Endodermal cell (in vitro differentiated cells): ENCODE measurements at places on chromosomes 12 and 14.

DNA sequence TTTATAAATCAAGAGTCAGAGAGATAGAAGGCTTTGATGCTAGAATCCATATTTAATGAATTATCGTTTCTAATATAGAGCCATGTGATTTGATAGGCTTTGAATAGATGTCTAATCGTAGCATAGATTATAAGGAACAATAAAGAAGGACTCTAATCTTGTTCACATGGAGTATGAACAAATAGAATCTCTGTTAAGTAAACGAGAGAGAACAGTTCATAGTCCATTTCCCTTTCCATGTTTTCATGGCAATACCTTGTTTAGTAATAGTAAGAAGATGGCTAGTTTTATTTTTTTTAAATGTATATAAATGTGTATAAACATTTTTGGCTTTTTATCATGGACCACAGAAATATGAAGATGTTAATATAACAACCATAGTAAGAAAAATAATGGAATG is 32.3 kb upstream of the RAD51AP1 start:
- no peaks in the 10 kb centered on the region for H3K4me1 ChIP-seq
- DNase-seq: no peak
- no peak overlapping the region for H3K27ac ChIP-seq
- H3K27me3 ChIP-seq: no peaks in the 10 kb centered on the region

DNA sequence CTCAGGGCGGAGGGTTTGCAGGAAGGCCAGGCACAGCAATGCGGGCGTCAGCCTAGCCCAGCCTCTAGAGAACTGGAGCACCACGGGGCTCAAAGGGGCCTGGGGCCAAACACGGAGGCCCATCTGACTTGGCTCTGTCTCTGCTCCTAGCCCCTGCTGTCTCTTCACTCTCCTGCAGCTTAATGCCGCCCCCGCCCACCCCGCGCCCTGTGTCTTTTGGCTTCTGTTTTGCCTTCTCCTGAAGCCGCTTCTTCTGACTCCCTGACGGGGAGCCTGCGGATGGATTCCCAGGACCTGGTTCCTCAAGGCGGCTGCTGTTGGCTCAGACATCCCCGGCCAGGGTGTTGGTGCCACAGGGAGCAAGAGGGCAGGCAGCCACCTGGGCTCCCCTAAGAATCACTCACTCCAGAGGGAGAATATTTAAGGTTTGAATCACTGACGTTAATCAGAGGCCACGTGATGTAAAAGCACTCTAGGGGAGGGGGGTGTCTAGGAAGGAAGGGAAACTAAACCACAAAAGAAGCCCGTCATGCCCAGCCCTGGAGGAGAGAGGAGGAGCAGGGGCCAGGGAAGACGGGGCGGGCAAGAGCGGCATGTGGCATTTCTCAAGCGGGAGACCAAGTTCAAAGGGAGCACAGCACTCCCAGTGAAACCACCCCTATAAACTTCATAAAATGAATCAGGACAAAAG is 36.9 kb upstream of the PRMT8 start:
- DNase-seq: peak; percentile 76
- no peak overlapping the region for H3K27ac ChIP-seq
- peaks cover 6% of the 10 kb centered on the region for H3K27me3 ChIP-seq

GRCh38 chr12:26499979-26500640 is 304.7 kb downstream of the SSPN start:
- H3K27ac ChIP-seq: no peak overlapping the region
- DNase-seq: no peak
- H3K36me3 ChIP-seq: no peaks in the 10 kb centered on the region
- H3K4me1 ChIP-seq: no peaks in the 10 kb centered on the region
- H3K27me3 ChIP-seq: no peaks in the 10 kb centered on the region

DNA sequence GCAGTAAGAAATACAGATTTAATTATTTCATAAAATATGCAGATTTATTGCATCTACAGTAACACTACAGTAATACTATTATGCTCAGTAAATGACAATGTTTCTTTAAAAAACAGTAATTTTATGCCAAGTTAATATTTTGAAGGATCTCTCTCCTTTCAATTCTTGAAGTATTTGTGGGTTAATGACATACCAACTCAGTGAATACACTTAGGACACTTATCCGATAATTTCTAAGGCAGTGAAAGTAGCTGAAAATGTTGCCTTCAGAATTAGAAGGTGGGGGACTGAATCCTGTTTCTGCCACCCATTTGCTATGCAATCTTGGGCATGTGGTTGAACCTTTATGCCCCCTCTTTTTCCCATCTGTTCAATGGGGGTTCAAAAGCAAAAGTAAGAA is 24.8 kb upstream of the IFNG-AS1 start:
- no peak for DNase-seq
- no peaks in the 10 kb centered on the region for H3K27me3 ChIP-seq
- H3K36me3 ChIP-seq: no peaks in the 10 kb centered on the region
- no peak overlapping the region for H3K27ac ChIP-seq
- peaks cover 23% of the 10 kb centered on the region for H3K4me1 ChIP-seq

DNA sequence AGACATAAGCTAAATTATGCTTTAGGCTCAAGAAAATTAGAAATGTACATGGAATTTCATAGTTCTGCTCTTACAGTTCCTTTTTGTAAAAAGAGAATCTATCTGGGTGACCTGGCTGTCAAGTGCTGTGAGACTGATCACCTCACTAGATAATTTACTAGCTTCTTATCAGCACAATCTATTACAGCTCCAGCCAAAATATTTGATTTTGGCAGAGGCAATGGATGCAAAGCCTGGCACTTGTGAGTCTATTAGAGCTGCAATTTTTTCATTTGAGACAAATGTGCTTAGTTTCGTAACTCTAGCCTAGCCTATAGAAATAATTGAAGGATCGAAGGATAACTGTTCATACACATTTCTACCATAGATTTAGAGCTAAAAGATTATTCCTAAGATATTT is 927.5 kb downstream of the SLC6A15 start:
- DNase-seq: no peak
- H3K4me3 ChIP-seq: no peak overlapping the region
- no peak overlapping the region for H3K27ac ChIP-seq
- H3K27me3 ChIP-seq: no peaks in the 10 kb centered on the region
- H3K4me1 ChIP-seq: no peaks in the 10 kb centered on the region

DNA sequence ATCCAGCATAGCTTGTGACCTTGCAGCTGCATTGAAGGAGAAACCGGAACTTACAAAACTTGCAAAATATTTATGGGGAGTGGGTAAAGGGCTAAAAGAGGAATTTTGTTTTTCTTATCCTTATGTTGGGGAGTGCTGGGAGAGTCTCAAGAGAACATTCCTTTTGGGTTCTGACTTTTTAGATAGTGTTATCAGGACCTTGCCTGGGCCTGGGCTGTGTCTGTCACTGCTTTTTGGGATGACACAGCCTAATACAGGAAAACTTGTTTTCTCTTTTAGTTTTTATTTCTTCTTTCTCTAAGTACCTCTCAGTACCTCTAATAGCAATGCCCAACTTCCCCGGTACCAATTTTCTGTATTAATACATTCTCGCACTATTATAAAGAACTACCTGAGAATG is 850.6 kb downstream of the RPS29 start:
- H3K4me3 ChIP-seq: no peak overlapping the region
- H3K27ac ChIP-seq: no peak overlapping the region
- H3K4me1 ChIP-seq: no peaks in the 10 kb centered on the region
- no peaks in the 10 kb centered on the region for H3K27me3 ChIP-seq
- H3K36me3 ChIP-seq: no peaks in the 10 kb centered on the region

DNA sequence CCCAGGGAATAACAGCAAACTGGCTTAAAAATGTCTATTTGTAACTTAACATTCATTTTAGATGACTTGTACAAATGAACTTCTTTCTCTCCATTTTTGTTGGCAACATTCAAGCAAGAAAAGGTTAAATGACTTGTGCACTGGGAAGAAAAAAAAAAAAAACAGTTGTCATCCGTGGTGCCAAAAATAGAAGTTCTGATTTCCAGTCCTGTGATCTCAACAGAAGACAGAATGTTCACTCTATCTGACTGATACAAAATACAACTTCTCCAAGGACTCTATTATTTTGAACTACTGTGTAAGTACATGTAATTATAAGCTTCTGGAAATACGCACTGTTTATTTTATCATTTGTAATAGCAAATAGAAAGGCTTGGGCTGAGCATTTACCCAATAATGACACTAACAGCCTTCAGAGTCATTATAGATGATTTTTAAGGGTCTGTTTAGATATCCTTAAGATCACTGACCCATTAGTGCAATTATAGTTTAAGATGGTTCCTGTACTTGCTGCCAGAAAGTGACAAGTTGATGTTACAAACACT is 59.9 kb downstream of the LIN7A start:
- no peaks in the 10 kb centered on the region for H3K36me3 ChIP-seq
- DNase-seq: no peak
- H3K4me1 ChIP-seq: no peaks in the 10 kb centered on the region
- no peaks in the 10 kb centered on the region for H3K27me3 ChIP-seq
- no peak overlapping the region for H3K27ac ChIP-seq

DNA sequence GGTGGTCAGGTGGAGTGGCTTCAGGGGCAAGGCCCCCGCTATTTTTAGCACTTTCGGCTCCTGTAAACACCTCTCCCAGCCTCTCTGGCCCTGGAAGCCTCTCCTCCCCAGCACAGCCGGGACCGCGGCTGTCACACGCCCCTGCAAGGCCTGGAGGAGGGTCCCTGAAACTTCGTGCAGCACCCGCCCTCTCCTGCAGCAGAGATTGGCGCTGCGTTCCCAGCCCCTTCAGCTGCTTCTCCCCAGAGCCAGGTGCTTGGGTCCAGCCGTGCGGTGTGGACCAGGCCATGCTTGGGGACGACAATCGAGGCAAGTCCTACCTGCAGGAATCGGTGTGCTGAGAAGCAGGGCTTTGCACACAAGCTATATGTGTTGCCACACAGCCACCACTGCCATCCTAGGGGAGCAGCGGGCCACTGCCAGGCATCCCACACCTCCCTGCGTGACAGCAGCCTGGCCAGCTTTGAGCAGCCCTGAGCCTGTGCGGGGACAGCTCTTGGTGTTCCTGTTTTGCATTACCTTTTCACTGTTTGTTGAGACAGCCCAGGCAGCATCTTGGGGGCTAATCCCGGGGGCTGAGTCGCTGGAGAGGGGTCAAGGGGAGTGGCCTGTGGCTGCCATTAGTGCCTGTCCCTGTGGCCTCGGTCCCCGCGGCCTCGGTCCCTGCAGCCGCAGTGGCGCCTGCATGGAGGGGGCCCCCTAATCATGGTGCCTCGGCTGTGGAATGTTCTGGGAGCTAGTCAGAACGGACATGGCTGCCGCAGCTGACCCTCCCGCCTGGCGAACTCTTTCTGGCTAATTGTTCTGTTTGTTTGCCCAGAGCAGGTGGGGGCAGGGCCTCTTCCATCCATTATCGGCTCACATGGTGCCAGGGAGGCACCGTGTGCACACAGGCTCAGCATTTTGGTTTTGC is 27.6 kb upstream of the TRAF3 start:
- no peak overlapping the region for H3K27ac ChIP-seq
- DNase-seq: peak; percentile 69
- H3K27me3 ChIP-seq: no peaks in the 10 kb centered on the region
- H3K4me3 ChIP-seq: no peak overlapping the region

- H3K27ac ChIP-seq: no peak overlapping the region
- no peaks in the 10 kb centered on the region for H3K4me1 ChIP-seq
- DNase-seq: no peak
- H3K27me3 ChIP-seq: no peaks in the 10 kb centered on the region
- no peak overlapping the region for H3K4me3 ChIP-seq
- H3K36me3 ChIP-seq: peaks cover 64% of the 10 kb centered on the region
These were observed 69.6 kb upstream of the AEBP2 start for GRCh38 chr12:19369691-19370148.

- peak overlapping the region; percentile 96 for H3K4me3 ChIP-seq
- peaks cover 33% of the 10 kb centered on the region for H3K36me3 ChIP-seq
- H3K4me1 ChIP-seq: peaks cover 8% of the 10 kb centered on the region
- no peaks in the 10 kb centered on the region for H3K27me3 ChIP-seq
- no peak for DNase-seq
These were observed 545 bp downstream of the CPSF2 start for GRCh38 chr14:92122351-92122677.

DNA sequence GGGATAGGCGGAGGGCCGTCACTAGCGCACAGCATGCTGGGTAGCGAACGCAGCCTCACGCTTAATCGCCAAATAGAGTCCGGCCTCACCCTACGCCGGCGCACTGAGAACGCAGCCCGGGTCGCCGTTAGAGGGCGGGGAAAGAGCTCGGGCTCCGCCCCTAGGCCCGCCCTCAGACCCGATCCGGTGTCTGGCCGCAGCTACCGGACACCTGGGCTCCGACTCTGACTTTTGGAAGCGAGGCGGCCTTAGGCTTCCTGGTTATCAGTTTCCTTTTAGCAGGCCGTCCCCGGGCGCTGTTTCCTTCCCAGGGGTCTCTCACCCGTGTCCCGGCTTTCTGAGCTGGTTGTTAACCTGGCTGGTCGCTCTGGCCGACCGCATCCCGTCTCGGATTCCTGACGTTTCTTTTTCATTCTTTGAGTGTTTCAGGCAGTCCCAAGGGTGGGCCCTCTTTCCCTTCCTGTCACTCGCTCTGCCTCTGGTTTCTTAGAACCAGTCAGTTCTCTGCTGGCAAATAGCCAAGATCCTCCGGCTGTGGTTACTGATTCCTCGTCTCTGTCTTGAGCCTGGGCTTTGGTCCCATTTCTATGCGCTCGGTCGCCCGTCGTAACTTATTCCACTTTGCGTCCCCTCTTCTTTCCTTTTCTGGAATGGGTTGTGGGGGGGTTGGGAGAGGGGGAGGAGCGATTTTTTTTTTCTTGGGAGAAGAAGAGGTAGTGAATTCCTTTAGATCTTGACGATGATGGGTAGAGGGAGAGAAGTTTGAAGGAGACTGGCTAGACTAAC is 464 bp upstream of the STRN3 start:
- H3K4me1 ChIP-seq: peaks cover 10% of the 10 kb centered on the region
- peaks cover 15% of the 10 kb centered on the region for H3K36me3 ChIP-seq
- peak overlapping the region; percentile 94 for H3K27ac ChIP-seq
- H3K27me3 ChIP-seq: no peaks in the 10 kb centered on the region
- peak; percentile 98 for DNase-seq
- peak overlapping the region; percentile 94 for H3K4me3 ChIP-seq

DNA sequence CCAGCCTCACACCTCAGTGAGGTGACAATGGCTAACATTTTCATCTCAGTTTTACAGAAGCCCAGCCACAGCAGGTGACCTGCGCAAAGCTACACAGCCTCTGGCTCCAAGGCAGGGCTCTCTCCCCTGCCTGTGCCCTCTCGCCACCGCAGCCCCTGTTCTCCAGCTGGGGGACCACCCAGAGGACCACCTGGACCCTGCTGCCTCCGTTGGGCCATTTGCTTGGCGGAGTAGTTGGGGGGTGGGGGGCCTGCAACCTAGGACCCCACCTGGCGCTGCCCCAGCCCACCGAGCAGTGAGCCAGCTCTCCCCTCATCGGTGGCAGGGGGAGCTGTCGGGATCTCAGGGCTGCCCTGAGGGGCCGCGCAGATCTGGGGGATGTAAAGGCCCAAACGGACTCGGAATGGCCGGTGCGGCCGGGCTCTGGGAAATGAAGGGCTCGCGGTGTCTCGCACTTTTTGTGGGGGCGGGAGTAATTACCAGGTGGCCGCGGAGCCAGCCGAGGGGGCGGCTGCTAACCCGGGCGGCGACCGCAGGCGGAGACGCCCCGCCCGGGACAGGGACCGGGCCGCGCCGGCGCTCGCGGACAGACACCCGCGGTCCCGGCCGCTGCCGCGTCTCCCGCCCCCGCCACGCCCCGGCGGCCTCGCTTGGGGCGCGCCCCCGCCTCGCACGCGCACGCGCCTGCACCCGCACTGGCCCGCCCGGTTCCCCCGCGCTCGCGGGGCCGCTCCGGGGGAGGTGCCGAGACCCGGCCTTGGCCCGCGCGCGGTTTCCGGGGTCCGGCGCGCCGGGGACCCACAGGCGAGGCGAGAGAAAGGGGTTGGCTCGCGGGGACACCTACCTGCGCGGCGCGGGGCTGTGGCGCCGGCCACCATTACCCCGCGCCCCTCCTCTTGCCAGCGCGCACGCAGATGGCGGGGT is 8.6 kb upstream of the GPR68 start:
- H3K36me3 ChIP-seq: no peaks in the 10 kb centered on the region
- peaks cover 5% of the 10 kb centered on the region for H3K4me1 ChIP-seq
- no peaks in the 10 kb centered on the region for H3K27me3 ChIP-seq
- no peak overlapping the region for H3K27ac ChIP-seq
- peak; percentile 88 for DNase-seq
- H3K4me3 ChIP-seq: peak overlapping the region; percentile 73
